ENCODE measurements at places on chromosomes 7 and 10.

DNA sequence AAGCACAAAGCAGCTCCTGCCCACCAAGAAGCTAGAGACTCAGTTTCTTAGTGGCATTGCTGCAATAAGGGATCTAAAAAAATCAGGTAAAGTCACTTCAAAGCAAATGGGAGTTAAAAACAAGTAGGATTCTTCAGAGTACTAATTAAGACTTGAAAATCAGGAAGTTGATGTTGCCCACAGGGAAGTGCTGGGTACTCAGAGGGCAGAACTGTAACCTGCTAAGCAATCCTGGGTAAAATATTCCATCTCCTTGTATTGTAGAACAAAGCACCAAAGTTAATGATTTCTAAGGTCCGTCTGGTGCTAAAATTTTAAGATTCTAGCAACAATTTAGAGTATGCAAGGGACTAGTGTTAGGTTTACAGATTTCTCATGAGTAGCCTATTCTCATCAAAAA is 8.3 kb downstream of the PEX1 start:
- no peak for DNase-seq

DNA sequence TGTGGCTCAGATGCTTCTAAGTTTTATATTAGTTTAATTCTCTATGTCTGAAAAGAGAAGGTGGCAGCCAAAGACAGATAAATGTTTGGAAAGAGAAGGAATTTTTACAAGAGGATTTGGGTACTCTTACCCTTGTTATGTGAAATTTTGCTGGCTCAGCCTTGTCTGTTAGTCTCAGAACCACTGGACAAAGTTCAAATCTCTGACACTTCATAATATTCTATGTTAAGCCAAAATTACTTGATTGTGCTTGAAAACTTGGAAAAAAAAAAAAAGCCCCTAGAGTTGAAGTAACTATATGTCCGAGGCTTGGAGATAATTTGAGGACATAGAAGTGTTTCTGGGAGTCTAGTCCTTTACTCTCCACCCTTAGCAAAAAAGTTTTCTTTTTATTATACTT is 1079.3 kb upstream of the LRRTM3 start:
- DNase-seq, result no peak

DNA sequence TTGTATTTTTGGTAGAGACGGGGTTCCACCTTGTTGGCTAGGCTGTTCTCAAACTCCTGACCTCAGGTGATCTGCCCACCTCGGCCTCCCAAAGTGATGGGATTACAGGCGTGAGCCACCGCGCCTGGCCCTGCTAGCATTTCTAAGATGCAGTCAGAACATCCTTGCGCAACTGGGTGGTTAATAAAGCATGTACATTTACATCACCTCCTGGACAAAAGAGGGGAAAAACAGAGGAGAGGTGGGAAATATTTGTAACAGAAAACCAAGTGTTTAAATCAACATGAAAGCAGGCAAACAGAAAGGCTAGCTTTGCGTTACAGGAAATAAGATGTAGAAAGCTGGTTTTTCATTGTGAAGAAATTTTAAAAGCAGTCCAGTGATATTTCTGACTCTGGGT is 220.9 kb upstream of the KMT2E start:
- DNase-seq, result no peak

- DNase-seq, result no peak
Observed at GRCh38 chr7:100613412-100614175, 1.3 kb downstream of the MOSPD3 start.

DNA sequence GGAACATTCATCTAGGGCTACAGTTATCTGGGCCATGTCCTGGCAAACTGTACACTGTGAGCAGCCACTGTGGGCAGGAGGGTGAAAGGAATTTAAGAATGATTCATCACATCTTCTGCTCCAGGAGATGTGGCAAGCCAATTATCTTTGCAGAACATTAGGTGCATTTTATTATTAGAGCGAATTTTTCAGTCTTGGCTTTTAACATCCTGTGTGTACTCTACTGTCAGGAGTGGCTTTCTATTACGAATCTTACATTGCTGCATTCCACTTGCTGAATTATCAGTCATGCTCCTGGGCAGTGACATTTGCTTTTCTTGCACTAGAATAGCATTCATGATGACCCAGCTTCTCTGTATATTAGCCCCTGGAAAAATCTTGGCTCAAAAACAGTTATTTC is 109.2 kb upstream of the TARP start:
- no peak for DNase-seq

- no peak for DNase-seq
Observed at GRCh38 chr7:779480-779879, 52.4 kb upstream of the PRKAR1B start.

- DNase-seq, result no peak
Observed at GRCh38 chr7:42880392-42880791, 31.5 kb downstream of the C7orf25 start.

GRCh38 chr7:42456756-42457276 is 219.8 kb upstream of the GLI3 start:
- DNase-seq, result no peak

DNA sequence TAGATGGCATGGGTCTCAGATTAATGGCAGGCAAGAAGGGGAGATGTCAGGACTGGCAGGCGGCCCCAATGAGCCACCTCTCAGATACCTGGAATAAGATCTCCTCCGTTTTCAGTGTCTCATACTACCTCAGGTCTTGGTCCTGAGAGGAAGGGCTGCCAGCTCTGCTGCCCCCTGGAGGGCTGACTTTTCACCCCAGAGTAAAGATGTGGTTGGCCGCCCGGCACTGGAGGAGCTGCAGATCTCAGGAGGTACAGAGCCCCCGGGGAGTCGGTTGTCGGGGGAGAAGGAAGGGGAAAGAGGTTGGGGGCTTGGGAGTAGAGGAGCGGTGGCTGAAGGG is 642 bp upstream of the COL13A1 start:
- DNase-seq, result peak; percentile 54

DNA sequence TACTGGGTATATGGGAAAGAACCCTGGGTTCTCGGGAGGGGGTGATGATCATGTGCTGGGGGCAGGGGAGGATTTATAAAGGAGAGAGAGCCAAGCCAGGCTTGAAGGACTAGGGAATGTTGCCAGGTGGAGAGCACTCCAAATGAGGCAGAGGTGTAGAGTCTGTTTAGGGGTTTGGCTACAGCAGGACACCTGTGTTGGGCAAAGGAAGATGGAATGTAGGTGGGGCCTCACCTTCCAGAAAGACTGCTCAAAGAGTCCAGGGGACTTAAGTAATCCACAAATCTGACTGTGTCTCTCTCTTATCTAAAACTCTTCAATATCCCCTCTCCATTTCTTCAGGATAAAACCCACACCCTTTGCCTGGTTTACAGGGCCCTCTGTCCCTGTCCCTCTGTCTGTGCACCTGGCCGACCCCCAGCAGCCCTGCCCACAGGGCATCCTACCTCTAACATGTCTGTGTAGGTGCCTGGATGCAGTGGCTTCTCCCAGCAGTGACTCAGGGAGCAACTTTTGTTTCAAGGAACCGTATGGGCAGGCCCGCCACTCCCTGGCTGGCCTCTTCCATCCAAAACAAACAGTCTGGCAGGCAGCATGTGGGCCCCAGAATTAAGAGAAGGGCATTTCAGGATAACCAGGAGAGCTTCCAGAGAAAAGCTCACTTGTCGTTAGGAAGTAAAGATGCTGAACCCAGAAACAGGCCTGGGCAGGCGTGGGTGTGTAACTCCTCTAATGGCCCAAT is 10.6 kb upstream of the PLEKHA1 start:
- no peak for DNase-seq

DNA sequence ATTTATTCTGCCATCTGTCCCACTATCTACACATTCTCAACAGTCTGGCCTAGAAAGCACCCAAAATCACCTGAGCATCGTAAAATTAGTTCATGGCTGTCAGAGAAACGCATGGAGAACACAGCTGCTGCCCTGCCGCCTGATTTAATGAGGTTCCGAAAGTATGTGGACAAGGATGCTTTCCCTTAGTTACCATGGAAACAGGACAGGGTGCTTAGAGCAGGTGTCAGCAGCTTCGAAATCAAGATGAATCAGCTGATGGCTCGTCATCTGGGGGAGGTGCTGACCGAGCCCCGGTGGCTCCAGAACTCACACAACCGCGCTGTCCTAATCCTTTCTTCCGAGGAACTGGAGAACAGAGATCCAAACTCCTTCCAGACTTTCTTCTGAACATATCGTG is 151.5 kb downstream of the TEX36 start:
- DNase-seq, result peak; percentile 67

DNA sequence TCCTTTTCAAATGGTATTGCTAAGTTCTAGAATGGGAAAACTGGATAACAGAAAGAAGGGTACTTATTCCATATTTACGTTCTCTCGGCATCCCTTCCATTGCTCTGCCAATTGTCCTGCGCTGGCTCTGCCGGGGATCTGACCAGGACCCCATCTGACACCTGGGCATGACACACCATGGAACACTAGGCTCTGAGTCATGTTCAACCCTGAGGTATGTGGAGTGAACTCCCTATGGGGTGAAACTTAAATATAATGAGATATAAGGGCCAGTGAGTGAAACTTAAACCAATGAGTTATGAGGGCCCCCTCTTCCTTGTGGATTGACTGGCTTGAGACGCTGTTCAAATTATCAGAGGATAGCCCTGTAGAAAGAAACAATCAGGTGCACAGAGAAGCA is 55.1 kb upstream of the ZEB1 start:
- DNase-seq, result no peak

DNA sequence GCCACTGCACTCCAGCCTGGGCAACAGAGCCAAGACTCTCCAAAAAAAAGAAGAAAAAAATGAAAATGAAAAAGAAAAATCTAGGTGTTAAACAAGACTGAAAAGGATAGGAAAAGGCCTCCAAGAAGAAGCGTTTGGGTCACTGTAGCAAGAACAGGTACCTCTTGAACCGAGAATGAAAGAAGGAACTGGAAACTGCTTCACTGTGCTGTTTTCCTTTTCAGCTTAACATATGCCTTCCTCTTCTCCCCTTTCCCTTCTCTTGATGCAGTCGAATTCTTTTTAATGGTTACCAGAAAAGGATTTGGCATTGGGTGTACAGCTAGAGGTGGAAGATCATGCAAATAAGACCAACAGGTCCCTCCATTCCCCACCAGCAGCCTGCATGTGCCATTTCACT is 28.1 kb downstream of the LRRC4 start:
- DNase-seq, result no peak

DNA sequence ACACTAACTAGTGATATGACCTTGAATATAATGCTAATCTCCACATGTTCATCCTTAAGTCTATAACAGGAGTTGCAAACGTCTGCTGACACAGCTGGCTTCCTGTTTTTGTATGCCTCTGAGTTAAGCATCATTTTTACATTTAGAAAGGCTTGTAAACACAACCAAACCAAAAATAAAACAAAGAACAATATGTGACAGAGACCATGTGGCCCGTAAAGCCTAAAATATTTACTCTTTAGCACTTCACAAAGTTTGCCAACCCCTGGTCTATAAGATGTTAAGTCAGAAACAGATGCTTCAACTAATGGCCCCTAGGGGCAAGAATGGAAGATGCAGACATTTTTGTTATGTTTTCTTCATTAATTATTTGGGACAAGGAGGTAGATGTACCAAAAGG is 109.3 kb downstream of the CPEB3 start:
- DNase-seq, result no peak

DNA sequence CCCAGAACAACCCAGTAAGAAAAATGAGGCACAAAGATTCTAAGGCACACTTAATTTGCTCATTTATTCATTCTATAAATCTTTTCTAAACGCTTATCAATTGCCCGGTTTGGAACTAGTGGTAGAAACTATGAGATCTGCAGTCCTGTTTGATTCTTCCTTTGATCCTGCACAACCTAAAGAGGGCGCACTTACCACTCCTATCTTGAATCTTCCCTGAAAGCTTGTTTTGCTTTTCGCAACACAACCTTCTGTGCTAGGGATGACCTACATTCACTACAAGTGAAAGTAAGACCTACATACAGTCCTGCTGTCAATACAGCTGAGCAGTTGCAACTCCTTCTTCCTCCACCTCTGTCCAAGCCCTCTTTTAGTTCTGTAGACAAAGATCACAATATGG is 12.6 kb upstream of the ARL4A start:
- DNase-seq, result no peak

DNA sequence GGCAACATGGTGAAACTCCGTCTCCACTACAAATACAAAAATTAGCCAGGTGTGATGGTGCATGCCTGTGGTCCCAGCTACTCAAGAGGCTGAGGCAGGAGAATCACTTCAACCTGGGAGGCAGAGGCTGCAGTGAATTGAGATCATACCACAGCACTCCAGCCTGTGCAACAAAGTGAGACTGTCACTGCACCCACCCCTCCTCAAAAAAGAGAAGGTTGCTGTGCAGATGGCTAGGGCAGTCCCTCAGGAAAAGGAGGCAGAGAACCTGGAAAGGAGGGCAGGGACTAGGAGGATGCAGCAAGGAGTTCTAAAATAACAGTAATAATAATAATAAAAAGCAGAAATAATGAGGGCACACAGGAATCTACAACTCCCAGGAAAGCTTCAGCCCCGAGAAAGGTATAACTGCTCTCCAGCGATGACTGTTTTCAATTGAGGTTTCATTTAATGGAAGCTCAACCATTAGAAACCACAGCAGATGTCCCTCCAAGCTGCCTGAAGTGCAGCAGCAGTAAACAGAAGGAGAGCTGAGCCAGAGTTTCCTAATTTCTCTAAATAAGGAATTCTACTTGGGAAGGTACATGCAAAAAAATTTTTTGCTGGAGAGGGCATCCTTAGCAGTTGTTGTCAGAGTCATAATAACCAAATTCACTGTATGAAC is 326.5 kb downstream of the GATA3 start:
- DNase-seq, result no peak

DNA sequence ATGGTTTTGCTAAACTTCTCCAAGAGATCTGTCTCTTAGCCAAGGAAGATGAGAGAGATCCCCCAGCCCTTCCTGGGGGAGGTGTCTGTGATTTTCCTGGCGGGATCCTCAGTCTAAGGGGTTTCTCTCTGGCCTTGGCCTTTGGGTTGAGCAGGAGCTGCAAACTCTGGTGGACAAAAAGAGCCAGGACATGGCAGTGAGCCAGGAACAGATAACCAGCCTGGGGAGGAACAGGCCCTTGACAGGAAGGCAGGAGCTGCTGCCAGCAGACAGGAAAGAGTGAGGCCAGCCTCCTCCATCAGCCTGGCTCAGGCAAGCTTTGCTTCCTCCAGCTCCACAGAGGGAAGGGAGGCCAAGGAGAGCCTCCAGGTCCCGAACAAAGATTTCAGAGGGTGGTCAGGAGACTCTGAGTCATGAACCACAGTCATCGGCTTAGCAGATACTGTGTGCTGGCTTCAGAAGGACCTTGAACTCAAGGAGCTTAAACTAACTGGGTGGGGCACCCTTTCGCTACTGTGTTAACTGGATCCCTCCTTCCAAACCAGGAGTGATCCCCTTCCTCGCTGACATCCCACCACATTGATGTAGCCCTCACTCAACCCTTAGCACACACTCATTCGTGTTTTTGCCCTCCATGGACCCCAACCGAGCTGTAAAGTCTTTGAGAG is 34.7 kb downstream of the DDIT4 start:
- no peak for DNase-seq

GRCh38 chr10:61943674-61944378 is 42.3 kb downstream of the ARID5B start:
- no peak for DNase-seq

DNA sequence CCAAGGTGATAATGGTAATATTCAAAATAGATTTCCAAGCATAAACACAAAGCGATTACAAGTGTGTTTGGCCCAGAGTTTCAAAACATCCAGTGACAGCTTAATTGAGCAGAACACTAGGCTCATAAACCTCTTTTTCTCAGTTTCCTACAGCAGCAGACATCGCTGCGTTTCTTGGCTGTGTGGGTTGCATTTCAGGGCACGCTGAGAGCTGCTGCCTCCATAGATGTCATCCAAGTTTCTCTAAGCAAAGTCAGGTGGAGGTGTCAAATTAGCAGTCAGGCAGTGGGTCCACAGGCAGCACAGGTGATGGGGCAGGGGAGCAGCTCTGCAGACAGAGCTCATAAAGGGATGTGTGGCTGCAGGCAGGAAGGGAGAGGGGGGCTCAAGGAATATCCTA is 50.5 kb upstream of the COL13A1 start:
- no peak for DNase-seq
